ENCODE measurements at places on chromosomes 13 and 19.

DNA sequence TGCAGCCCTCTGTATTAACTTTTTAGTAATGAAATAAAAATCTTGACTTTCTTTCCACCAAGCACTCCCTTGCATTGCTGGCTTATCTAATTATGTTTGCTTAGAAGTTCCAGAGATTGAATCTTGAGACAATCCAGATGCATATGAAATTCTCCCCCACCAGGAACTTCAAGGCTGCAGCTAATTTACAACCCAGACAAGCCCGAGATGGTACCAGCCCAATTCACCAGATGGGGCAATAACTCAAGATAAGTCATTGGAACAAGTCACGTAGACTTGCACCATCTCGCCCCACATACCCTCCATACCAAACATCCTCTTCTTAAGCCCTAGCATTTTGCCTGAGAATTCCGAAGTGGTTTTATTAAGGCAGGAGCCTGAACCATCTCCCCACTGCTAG, 29.0 kb downstream of the UTP14C start:
- no peak for DNase-seq

GRCh38 chr13:73223372-73223781, 164.6 kb downstream of the KLF5 start:
- no peak for DNase-seq

DNA sequence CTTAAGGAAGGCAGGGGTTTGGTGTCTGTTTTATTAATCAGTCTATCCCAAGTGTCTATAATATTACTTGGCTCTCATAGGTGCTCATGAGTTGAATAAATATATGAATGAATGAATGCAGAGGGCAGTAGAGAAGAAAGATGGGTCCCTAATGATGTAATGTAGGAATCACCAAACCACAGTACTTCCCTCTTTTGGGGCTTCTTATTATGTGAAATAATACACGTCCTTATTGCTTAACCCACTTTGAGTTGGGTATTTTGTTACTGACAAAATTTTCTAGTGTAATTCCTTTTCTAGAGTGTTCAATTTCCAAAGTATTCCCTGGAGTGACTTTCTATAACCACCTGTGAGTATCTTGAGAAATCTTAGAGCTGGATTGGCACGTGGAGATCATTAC, 13.2 kb downstream of the KLK5 start:
- DNase-seq: no peak

- DNase-seq: no peak
These were observed 835 bp downstream of the RSPH6A start for GRCh38 chr19:45814166-45814780.

GRCh38 chr13:103006641-103007426, 59.4 kb downstream of the SLC10A2 start:
- DNase-seq: no peak

GRCh38 chr13:97030705-97031452, 36.6 kb upstream of the OXGR1 start:
- DNase-seq: no peak

- DNase-seq: no peak
These were observed 804.4 kb downstream of the PCDH9 start for GRCh38 chr13:66425741-66426140.

DNA sequence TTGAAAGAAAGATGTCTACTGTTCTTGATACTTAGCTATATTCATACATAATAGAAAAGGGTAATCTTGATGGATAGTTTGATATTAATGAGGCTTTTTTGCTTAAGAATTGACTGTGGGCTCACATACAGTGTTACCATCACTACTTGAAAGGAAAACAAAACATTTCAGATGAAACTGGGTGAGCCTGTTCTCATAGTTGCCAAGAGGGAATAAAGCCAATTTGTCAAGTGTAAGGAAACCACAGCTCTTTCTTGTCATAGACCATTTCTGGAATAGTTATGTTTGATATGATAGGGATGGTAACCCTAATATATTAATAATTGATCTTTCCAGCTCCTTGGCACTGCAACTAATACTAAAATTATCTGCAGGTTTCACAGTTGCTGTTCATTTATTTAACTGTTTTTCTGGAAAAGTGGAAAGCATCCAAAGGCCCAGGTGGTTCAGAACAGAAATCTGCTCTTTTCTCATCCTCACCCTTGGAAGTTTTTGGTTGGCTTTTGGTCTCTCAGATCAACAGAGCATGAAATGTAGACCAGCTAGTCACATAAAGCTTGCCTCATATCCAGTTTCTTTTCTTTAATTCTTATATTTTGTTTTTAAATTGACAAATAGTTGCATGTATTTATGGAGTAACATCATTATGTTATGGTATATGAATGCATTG, 43.2 kb downstream of the ARHGEF7 start:
- DNase-seq: no peak

DNA sequence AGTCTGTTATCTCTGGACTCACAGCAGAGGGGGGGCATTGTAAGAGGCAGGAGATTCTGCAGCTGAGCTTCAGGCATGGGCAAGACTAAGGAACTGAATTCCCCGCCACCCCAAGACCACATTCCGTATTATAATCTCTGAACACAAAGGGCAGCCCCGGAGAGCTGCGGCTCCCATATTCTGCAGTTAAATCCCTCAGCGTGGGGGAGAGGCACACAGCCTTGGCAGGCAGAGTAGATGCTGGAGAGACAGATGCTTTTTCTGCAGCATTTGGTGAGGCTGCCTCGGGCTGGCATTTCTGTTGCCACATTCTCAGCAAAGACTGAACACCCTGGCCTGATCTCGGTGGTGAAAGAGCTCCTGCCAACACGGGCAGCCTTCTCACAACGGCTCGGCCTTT, 12.9 kb downstream of the CHAF1A start:
- DNase-seq: no peak

DNA sequence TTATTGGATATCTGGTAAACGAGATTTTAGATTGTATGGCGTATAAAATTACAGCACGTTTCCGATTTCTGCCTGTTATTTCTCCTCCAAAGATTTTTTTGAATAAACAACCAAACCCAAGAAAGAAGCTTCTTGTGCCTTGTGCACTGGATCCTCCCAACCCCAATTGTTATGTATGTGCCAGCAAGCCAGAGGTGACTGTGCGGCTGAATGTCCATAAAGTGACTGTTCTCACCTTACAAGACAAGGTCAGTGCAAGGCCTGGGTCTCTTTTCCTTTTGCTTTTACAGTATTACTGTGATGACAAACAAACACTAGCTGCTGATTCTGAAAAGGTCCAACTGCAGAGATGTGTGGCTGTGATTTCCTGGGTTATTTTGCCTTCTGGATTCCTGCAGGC, 22.9 kb upstream of the WTIP start:
- no peak for DNase-seq

DNA sequence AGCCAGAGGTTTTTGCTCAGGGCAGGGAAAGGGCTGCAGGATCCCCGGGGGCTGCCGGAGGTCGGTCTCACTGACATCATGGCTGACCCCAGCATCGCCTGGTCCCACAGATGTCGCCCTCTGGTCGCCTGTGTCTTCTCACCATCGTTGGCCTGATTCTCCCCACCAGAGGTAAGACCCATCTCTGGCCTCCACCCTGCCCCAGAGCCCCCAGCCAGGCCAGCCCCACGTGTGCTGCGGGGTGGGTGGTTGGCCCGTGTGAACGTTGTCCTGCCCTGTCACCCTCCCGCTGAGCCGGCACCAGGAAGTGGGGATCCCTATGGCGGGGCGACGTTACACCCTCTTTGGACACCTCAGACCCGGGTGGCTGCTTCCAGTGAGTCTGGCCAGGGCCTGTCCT, 906 bp downstream of the FXYD5 start:
- DNase-seq: no peak

DNA sequence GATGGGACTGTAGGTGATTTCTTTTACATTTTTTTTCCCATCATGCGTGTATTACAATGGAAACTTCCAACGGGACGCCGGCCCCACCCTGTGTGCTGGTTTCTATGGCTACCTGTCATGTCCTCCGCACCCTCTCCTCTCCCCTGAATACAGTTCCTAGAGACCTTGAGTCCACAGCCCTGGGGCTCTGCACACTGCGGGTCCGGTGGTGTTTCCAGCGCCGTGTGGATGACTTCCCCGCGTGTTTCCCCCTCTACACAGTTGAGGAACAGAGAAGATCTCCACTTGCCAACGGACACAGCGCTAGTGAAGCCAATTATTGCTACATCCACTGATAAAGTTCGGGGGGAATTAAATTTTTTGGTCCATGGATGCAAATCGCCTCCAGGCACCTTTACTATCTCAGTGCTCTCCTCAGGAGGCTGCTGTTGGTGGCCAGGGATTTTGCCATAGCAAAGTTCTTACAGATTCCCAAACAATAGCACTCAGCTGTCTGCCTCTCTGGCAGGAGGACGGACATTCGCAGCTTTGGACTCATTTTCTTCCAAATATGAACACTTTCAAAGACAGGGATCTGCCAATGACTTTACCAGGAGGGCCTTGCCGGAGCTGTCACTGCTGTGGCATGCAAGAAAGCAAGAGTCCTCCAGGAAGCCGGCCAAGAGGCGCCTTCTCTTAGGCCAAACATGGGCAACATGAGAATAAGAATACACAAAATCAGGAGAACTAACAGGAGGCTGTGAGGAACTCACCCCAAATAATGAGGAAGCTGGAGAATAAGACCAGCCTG, 39.3 kb upstream of the GAS6 start:
- no peak for DNase-seq

- DNase-seq: no peak
These were observed 1617.6 kb upstream of the SLC10A2 start for GRCh38 chr13:104683789-104684188.

- DNase-seq: no peak
These were observed 5.5 kb downstream of the DPP9 start for GRCh38 chr19:4717966-4718701.

DNA sequence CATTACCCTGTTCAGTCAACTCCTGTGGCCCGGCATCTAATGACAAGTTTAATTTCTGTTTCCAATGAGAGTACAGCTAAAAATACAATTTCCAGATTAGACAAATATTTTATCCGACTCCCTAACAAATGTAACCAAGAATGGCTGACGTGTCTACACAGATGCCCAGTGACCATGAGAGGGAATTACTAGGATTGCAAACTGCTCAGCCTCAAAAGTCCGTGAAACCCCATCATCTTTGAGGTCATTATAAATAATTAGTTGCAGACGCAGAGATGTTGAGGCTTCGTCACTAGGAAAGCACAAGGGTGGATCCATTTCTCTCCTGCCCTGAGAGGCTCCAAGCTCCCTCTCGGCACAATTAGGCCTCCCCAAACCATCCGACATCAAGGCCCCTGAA, 104.1 kb upstream of the ZNF507 start:
- no peak for DNase-seq

DNA sequence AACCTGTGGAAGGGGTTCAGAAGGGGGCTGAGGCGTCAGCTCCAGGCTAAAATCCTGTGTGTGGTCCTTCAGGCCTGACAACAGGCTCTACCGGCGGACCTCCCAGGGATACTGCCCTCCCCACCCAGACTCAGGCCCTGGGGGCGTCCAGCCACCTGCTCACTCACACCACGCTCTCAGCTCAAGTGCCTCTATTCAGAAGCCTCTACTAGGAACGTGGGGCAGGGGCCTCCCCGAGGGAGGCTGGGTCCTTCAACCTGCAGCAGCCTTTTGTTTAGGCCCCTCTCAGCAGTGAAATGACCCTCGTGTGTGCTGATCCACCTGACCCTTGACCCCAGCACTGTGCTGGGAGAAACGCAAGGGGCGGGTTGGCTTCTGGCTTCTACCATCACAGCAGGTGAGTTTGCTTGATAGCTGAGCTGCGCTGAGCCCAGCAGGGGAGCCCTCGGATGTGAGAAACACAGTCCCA, 10.6 kb downstream of the PLPP2 start:
- DNase-seq: no peak

- DNase-seq: no peak
These were observed 7.8 kb downstream of the FIZ1 start for GRCh38 chr19:55591555-55591954.

Data from Panc1 (cell line).